ENCODE measurements at places on chromosomes 13 and 19.

GRCh38 chr13:84430015-84430414 is 547.7 kb upstream of the SLITRK1 start:
- DNase-seq: no peak

DNA sequence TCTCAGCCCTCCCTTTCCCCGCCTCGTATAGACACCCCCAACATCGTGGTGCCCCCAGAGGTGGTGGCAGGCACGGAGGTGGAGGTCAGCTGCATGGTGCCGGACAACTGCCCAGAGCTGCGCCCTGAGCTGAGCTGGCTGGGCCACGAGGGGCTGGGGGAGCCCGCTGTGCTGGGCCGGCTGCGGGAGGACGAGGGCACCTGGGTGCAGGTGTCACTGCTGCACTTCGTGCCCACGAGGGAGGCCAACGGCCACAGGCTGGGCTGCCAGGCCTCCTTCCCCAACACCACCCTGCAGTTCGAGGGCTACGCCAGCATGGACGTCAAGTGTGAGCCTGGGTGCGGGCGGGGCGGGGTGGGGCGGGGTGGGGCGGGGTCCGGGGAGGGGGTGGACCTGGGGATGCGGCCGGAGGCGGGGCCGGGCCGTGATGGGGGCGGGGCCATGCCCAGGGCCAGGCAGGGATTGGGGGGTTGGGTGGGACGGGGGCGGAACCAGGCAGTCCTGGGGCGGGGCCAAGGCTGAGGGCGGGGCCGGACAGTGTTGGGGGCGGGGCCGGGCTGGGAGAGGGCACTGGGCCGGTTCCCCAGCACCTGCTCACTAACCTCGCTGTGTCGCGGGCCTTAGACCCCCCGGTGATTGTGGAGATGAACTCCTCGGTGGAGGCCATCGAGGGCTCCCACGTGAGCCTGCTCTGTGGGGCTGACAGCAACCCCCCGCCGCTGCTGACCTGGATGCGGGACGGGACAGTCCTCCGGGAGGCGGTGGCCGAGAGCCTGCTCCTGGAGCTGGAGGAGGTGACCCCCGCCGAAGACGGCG is 7.8 kb downstream of the MAG start:
- no peak for DNase-seq

DNA sequence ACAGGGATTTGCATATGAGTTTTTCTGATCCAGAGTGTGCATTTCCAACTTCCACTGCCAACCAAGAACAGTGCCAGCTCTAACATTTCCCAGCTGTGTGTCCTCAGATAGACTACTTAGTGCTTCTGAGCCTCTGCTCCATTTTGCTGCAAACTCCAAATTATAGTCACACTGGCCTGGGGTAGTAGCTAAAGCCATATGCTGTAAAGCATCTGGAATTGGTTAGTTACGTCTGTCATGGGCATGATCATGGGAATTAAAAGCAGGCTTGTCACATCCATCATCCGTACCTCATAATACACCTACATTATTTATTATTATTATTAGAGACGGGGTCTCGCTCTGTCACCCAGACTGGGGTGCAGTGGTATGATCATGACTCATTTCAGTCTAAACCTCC is 7.1 kb downstream of the ELAVL3 start:
- no peak for DNase-seq

DNA sequence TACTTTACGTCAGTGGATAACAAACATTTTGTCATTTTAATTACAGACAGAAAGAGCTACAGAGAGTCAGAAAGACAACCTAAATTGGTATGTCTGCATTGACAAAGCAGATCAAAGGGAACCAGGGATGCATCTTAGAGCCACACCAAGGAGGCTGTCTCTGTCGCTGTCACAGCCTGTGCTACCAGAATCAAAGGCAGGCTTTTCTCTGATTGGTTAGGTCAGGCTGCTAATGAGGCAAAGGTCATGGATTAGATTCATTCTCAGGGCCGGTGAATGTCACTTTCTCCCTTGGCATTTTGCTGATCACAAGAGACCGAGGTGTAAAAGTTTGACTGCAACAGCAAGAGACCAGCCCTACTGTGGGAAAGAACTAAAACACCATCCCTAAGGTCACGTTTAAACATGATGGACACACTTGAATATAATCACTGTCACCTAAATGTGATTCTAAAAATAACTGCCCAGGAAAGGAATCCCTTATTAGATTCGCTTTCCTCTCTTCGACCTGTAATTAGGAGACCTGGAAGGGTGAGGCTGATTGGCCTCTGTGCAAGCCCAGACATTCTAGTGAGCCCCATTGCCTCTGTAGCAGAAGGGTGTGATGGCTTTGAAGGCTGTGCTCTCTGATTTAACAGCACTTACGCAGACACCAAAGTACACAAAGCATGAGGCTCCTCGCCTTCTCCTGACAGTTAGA is 314.4 kb upstream of the NBEA start:
- no peak for DNase-seq

DNA sequence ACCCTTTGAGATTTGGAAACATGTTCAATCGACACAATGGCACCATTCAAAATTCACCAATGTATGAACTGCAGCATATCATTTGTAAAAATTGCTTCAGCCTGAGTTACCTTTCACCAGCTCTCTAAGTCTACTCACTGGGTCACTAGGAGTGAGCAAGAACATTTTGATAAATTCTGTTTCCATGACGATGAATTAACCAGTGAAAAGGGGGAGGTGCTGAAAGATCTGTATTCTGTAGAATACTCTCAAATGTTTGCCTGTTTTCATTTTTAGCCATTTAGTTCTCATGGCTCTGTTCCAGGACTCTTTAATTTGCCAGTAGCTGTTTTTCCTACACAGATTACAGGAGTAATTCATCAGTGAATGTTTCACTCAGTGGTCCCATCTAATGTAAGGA is 883.4 kb downstream of the DIAPH3 start:
- DNase-seq: no peak

DNA sequence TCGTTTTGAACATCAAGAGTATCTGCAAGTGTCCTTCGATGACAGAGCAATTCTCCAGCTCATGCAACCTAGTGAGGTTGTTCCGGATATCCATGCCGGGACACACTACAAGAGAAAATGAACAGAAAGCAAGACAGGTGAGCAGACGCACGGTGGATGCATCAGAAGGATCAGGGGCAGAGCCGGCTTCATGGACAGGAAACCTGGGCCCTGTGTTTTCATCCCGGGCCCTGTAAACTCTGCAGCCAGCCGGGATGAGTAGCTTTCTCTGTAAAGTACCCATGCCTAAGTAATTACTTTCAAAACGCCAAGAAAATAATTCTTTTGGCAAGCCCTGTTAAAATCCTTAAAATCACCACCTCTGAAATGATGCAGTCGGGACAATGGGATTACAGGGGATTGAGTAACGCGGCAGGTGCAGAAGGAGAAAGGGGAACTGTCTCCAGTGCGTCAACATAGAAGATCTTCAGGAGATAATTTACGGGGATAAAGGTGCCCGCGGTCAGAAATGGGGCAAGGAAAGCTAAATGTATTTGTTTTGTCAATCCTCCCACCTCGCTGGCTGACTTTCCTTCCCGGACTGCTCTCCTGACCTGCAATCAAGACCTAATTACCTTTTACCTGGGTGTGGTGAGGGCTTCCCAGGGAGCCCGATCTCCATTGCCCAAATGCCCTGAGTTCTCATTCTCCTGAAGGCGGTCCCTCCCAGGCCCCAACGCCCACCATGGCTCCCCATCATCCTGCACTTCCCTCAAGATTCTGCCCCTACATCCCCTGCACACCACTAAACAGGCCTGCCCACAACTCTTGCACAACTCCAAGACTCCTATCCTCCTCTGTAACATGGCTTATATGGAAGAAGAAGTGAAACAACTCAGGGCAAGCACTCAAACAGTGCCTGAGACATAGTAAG is 26.2 kb downstream of the INSR start:
- no peak for DNase-seq

- DNase-seq: no peak
These were observed 231.9 kb downstream of the KLF12 start for GRCh38 chr13:73902296-73902695.

DNA sequence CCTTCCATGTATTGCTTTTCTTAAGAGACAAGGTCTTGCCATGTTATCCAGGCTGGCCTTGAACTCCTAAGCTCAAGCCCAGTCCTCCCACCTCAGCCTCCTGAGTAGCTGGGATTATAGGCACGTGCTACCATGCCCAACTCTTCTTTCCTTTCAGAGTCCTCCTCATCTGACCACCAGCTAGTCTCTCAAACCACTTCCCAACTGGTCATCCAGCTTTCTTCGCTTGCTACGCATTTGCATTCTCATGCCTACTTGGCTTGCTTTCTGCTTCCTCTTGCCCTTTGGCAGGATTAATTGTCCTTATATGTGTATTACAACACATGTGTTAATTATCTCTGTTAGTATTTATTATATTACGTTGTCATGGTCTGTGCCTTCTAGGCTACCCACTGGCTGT is 6.3 kb downstream of the GPR18 start:
- no peak for DNase-seq

- DNase-seq: no peak
These were observed 28.5 kb downstream of the MEIS3 start for GRCh38 chr19:47390533-47391488.

GRCh38 chr19:17751912-17752273 is 616 bp downstream of the FCHO1 start:
- no peak for DNase-seq

DNA sequence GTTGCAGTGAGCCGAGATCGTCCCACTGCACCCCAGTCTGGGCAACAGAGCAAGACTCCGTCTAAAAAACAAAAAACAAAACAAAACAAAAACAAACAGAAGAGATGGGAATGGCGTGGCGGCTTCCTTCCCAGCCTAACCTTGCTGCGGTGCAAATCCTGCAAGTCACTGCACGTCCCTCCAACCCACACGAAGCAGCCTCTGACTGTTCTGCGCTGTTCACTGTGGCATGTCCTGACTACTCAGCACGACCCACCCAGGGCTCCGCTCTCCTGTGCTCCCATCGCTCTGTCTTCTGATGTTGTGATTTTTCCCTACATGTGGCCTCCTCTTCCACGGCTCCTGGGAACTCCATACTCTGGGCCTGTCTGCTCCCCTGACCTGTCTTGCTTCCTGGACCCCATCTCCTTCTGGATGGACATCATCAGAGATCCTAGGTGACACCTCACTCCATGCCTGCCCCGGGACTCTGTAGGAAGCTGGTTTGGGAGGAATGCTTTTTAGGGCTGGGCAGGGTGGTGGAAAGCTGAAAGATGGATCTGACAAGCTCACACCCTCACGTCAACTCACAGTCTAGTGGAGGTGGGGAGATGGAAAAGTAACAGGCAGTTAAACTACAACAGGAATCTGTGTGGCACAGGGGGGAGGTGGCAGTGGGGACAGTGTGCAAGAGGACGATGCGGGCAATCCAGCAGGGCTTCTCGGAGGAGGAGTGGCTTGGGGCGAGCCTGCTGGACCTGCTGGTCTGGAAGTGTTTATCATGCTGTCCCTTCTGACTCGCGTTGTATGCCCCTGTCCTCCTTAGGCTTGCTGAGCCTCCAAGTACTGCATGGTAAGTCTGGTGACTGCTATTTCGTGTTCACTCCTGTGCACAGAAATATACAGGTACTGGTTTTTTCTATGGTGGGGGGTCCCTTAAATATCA is 18.8 kb downstream of the ZSCAN5A start:
- DNase-seq: no peak

GRCh38 chr19:23914402-23915286 is at the start of gene ZNF726:
ZNF726 (plus strand) TSS chr19:23914886; CDS start chr19:23914995, 109 bp downstream.
- DNase-seq: peak; percentile 71

- no peak for DNase-seq
These were observed 4.9 kb upstream of the PRR19 start for GRCh38 chr19:42297039-42297438.

GRCh38 chr13:79528759-79529191 is 47.8 kb downstream of the NDFIP2 start:
- DNase-seq: no peak

DNA sequence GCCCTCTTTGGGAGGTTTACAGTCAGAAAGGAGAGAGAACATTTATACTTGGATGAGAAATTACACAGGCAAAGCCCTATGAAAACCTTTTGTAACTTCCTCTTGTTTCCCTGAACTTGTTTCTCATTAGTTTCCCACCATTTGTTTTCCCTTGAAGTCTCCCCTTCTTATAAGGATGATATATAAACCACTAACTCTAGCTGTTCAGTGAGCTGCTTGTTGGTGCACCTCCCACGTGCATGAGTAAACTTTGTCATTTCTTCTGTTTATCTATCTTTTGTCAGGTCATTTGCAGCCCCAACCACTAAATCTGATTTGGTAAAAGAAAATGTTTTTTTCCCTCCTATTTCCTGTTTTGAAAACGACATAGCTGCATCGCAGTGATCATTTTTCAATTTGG is 919.9 kb downstream of the SLITRK1 start:
- DNase-seq: no peak

DNA sequence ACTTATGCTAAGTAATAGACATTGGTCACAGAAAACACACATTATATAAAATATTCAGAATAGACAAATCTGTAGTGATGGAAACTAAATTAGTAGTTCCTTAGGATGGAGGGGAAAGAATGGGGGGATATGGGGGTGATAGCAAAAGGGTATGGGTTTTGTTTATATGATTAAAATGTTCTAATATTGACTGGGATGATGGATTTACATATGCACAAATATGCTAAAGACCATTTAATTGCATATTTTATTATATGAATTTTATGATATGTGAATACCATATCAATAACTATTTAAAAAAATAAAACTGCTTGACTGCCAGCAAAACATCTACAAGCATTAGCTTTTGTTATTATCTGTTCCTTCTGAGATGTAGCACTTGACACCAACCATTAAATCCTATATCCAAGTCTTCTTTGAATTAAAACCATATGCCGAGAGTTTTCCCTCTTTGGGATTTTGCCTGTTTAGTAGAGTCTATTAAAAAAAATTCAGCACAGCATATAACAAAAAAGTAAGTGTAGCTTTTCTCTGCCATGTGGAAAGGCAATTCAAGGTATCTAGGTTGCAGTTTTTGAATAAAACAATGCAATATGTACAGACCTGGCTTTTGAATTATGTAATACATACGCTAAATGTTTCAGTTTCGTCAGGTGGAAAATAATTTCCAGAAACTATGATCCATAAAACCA is 2584.1 kb upstream of the PCDH20 start:
- no peak for DNase-seq

GRCh38 chr13:101996954-101997353 is 404.9 kb downstream of the FGF14 start:
- no peak for DNase-seq

- no peak for DNase-seq
These were observed 2.5 kb downstream of the ZC3H4 start for GRCh38 chr19:47111006-47111621.

DNA sequence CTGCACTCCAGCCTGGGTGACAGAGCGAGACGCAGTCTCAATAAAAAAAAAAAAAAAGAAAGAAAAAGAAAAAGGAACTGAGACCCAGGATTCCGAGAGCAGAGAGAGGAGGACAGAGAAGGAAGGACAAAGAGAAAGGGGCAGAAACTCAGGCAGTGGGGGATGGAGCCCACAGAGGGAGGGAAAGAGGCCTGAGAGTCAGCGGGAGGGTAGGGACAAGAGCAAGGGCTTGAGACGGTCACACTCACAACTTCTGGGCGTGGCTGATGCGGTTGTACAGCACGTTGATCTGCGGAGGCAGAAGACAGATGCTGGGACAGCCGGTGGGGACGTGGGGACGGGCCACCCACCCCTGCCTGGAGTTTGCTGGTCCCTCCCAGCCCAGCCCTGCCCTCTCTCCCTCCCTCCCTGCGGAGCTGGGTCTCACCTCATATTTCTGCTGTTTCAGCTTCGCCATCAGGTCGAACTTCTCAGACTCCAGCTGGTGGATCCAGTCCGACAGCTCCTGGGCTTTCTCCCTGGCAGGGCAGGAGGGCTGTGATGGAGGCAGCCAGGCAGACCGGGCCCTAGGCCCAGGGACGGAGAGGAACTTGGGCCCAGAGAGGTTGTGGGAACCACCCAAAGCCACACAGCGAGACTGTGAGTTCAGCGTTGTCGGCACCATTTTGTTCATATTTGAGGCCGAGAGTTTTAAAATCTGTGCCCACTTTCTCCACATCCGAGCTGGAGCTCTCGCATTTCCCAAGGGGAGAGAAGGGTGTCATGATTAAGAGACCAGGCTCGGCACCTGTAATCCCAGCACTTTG is 15.2 kb downstream of the TNNT1 start:
- no peak for DNase-seq
